ENCODE measurements at places on chromosomes 12 and 14.

DNA sequence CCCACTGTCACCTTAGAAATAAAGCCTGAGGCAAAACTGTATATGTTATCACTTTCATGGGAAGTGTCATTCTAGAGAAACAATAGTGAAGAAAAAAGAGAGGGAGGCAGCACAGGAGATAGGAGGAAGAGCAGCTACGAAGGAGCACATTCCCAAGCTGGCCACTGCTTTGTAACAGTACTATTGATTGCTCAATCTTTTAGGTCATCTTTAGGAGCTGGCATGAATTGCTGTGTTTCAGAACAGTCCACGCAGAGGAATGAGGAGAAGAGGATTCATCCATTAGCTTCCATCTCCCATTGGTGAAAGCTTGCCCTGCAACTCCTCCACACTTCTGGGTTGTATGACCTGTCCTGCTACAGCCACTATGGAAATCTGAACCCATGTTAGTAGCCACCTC, 372.5 kb upstream of the DDHD1 start:
- no peak for DNase-seq

- no peak for DNase-seq
Measured at GRCh38 chr12:1928439-1929121, 10.1 kb upstream of the CACNA2D4 start.

- no peak for DNase-seq
Measured at GRCh38 chr14:98685725-98686124, 586.3 kb downstream of the BCL11B start.

DNA sequence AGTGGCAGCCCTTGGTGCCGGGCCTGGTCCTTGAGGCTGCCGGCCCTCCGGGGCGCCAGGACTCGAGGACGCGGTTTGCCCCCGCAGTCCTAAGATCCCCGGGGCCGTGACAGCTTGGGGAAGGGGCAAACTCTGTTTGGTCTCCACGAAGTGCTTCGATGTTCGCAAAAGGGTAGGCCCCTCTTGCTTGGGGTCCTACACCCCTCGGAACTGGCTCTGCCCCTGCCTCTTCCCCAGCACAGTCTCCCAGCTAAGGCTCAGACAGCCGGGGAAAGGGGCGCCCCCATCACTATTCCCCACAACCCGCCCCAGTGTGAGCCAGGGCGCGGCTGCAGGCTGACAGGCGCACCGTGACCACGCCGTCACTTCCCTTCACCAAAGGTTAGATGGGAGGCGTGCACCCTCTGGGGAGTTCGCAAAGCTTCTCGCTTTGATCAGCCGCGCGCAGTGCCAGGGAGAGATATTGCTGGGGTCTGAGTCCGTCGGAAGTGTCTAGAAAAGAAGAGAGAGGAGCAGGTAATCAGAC, 7.2 kb upstream of the OTX2 start:
- DNase-seq, result no peak

GRCh38 chr12:47377414-47378221, 297.9 kb upstream of the AMIGO2 start:
- no peak for DNase-seq

GRCh38 chr14:41299924-41300323, 306.8 kb upstream of the LRFN5 start:
- no peak for DNase-seq

Data from stimulated activated CD4-positive, alpha-beta T cell treated with anti-CD3 and anti-CD28 coated beads, Interleukin-4, amount 100 ng/mL, for 1 hour (primary cell).